CD8-positive, alpha-beta memory T cell (primary cell): ENCODE measurements at places on chromosomes 1 and 21. TPM values are rescaled to one million over a fixed set of nuclear protein-coding genes. Genes with fewer than 3 reads are reported as not detected.

GRCh38 chr1:6472391-6472790 is 6.4 kb upstream of the TNFRSF25 start:
- H3K27me3 ChIP-seq = no peaks in the 10 kb centered on the region
- H3K27ac ChIP-seq = no peak overlapping the region
- H3K4me1 ChIP-seq = peaks cover 8% of the 10 kb centered on the region

The ROR1 gene
- total RNA-seq = not detected

The PDE9A gene
- 2.6 TPM for total RNA-seq

The SAMD11 gene
- not detected for total RNA-seq

- no peak overlapping the region for H3K27ac ChIP-seq
- peaks cover 12% of the 10 kb centered on the region for H3K4me1 ChIP-seq
- no peak for DNase-seq
- no peaks in the 10 kb centered on the region for H3K36me3 ChIP-seq
These were observed 10.0 kb downstream of the ITLN1 start for GRCh38 chr1:160874935-160875334.

DNA sequence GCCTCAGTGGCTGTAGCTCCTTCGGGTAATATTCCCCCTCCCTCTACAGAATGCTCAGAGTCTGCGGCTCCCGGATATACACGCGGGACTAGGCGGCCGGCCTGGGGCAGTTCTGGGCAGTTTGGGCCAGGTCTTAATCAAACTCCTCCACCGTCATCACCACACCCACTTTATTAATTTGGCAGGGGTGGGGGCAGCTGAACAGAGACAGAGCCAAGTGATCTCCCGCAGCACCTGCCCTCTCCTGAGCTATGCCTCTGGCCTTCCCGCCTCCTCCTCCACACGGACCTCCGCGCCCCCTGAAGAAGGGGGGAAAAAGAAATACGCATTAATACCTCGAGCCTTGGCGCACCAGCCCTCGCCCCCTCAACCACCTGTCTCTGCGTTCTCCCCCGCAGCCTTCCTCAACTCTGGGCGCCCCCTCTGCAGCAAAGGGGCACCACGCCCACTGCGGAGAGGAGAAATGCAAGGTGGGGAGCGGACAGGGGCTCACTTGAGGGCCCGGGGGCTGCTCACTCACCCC is 42.6 kb downstream of the CD34 start:
- peaks cover 11% of the 10 kb centered on the region for H3K36me3 ChIP-seq
- H3K27me3 ChIP-seq = no peaks in the 10 kb centered on the region

DNA sequence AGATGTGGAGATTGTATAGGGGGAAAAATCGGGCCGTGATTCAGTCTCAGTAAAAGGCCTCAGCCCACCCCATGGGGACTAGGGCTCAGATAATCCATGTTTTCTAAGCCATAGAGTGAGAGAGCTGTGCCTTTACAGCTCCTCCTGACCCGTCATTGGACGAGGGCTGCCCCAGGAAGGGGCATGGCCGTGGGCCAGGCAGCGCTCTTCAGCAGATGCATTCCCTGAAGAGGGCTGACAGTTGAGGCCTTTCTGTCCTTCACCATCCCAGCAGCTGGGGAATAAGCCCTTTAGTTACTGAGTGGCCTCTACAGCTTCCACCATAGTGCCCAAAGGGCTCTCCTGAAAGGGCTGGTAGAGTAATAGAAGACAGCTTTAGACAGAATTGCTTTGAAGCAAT is 57.2 kb downstream of the ST3GAL3 start:
- H3K27me3 ChIP-seq = no peaks in the 10 kb centered on the region
- no peak overlapping the region for H3K27ac ChIP-seq
- no peak overlapping the region for H3K4me3 ChIP-seq
- DNase-seq = no peak
- H3K36me3 ChIP-seq = no peaks in the 10 kb centered on the region
- H3K4me1 ChIP-seq = no peaks in the 10 kb centered on the region

The ASPM gene
- total RNA-seq = 18.3 TPM

The TACSTD2 gene
- not detected for total RNA-seq

The NMNAT2 gene
- not detected for total RNA-seq
